Activated naive CD8-positive, alpha-beta T cell treated with anti-CD3 and anti-CD28 coated beads, Interleukin-2, amount 10 ng/mL, durations not matched to agents 7 days and 5 days (primary cell): ENCODE measurements at places on chromosomes 3 and 15. TPM values are rescaled to one million over a fixed set of nuclear protein-coding genes. Genes with fewer than 3 reads are reported as not detected.

Gene GOLGA8G
- not detected for total RNA-seq

Gene SOX14
- not detected for total RNA-seq

Gene LRRK1
- 0.97 TPM for total RNA-seq

Gene CCDC39
- not detected for total RNA-seq

Gene CHRFAM7A
- total RNA-seq: 1.9 TPM

Gene DISP2
- total RNA-seq: 1.5 TPM

Gene JAGN1
- 31.5 TPM for total RNA-seq

GRCh38 chr3:172270557-172271166 lies 177.6 kb downstream of the GHSR start:
- DNase-seq: no peak
- no peaks in the 10 kb centered on the region for H3K27me3 ChIP-seq
- H3K4me3 ChIP-seq: no peak overlapping the region
- no peaks in the 10 kb centered on the region for H3K4me1 ChIP-seq
- no peak overlapping the region for H3K27ac ChIP-seq

DNA sequence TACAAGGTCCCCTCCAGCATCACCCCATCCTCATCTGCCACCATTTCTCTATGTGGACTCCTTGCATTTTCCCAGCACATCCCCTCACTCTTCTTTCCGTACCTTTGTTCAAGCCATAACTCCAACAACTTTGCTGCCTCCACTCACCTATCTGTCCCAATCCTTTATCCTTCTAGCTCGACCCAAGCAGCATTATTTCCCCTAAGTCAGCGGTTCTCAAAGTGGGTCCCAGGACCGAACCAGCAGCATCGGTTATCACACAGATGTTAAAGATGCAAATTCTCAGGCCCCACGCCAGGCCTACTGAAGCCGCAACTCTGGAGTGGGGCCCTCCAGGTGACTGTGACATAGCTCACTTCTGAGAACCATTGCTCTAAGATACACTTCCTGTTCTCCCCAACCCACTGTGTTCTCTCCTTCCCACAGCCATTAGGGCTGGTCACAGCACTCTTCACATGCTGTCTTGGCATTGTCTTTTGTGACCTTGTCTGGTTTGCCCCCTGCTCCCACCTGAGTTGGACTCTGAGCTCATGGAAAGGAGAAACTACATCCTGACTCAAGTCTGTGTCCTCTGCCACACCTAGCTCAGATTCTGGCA lies 56.2 kb downstream of the AAGAB start:
- no peak for DNase-seq
- peak overlapping the region; percentile 14 for H3K27ac ChIP-seq
- no peak overlapping the region for H3K4me3 ChIP-seq

DNA sequence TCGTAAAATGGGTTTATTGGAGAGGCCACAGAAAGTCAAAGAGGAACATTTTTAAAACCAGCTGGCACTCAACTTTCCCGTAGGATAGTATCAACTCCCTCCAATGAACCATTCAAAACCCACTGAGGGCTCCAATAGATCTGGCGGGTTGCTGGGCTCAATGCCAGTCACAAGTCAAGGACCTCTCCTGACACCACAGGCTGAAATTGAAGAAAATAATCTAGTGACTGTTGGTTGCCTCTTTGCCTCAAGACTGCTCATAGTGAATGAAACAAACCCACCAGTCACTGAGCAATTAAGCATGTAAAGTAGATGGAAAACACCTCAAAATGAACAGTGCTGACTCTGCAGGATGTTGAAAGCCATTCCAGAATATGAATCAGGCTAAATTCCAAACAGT lies 500.6 kb upstream of the AGTR1 start:
- no peak for DNase-seq
- no peak overlapping the region for H3K27ac ChIP-seq
- no peak overlapping the region for H3K4me3 ChIP-seq
- no peaks in the 10 kb centered on the region for H3K27me3 ChIP-seq

DNA sequence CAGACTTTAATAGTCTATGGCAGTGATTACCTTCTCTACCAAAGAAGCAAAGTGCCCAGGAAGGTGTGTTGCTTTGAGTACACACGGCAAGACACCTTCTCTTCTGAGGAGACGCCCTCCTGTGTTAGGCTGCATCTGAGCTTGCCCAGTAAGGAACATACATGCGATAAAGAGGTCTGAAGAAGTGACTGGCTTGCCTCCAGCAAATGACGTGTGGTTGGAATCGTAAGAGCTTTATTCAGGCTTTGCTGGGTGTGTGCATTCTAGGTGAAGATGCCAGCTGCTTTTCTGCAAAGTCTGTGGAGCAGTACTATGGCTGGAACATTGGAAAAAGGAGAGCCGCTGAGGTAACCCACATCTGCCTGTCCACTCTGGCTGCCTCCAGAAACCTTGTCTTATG lies 22.4 kb downstream of the MAP6D1 start:
- H3K4me3 ChIP-seq: no peak overlapping the region
- H3K36me3 ChIP-seq: peaks cover 35% of the 10 kb centered on the region
- no peaks in the 10 kb centered on the region for H3K27me3 ChIP-seq
- no peaks in the 10 kb centered on the region for H3K4me1 ChIP-seq

- peaks cover 3% of the 10 kb centered on the region for H3K36me3 ChIP-seq
- H3K27me3 ChIP-seq: no peaks in the 10 kb centered on the region
- H3K4me1 ChIP-seq: peaks cover 30% of the 10 kb centered on the region
- DNase-seq: no peak
Measured at GRCh38 chr15:76979331-76979925, 15.5 kb upstream of the PSTPIP1 start.

DNA sequence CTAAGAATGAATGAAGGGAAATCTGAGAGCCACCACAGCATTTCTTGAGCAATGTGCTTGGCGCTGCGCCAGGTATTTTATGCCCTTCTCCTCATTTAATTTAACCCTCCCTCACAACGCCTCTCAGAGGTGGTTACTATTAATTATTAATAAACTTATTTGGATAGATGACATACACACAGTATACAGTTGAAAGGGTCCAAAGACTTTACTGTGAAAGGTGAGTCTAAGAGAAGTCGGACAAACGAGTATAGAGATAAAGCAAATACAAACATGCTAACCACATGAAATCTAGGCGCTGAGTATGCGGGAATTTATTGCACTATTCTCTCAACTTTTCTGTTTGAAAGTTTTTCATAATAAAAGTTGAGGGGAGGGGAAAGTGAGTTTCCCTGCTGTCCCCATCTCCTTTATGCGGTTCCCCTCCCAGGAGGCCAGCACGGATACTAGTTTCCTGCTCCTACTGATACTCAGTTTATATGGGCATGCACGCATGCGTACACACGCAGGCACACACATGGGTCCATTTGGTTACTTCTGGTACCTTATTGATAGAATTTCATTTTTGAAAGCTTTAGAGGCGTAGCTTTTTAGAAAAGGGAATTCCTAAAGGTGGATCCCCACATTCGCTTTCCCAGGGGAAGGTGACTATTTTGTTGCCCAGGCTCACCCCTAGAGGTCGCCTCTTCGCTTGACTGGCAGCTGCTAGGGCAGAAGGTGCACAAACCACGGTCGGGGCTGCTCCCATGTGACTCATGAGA lies 28.5 kb upstream of the KCTD6 start:
- peaks cover 15% of the 10 kb centered on the region for H3K27me3 ChIP-seq
- DNase-seq: peak; percentile 57
- no peak overlapping the region for H3K27ac ChIP-seq
- H3K4me1 ChIP-seq: peaks cover 9% of the 10 kb centered on the region
- peak overlapping the region; percentile 47 for H3K4me3 ChIP-seq

DNA sequence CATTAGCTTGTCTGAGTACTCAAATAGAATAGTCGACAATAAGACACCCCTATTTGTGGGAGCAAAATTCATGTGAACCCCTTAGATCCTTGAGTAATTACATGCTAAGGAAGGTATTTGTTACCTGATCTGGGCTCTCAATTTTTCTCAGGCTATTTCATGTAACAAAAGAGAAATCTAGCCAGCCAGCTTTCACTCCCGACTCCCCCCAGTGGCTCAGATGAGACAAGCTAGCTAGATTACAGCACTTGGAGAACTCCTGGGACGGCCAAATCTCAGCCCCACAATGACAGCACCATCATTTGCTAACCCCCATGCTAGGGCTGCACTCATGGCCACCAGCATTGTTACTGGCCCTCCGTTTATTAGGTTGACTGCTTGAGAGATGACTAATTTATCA lies 41.3 kb downstream of the GLDN start:
- no peak overlapping the region for H3K27ac ChIP-seq
- no peak for DNase-seq
- no peak overlapping the region for H3K4me3 ChIP-seq
- H3K4me1 ChIP-seq: peaks cover 2% of the 10 kb centered on the region
- peaks cover 18% of the 10 kb centered on the region for H3K27me3 ChIP-seq

- H3K36me3 ChIP-seq: no peaks in the 10 kb centered on the region
- no peak overlapping the region for H3K4me3 ChIP-seq
Measured at GRCh38 chr3:67901681-67902080, 247.3 kb upstream of the SUCLG2 start.

- H3K36me3 ChIP-seq: peaks cover 80% of the 10 kb centered on the region
- H3K4me3 ChIP-seq: no peak overlapping the region
- no peak overlapping the region for H3K27ac ChIP-seq
- no peak for DNase-seq
Measured at GRCh38 chr3:111589303-111590142, 5.6 kb downstream of the ZBED2 start.

GRCh38 chr15:84740691-84741090 lies 7.7 kb upstream of the ZNF592 start:
- peaks cover 27% of the 10 kb centered on the region for H3K4me1 ChIP-seq
- H3K4me3 ChIP-seq: no peak overlapping the region
- no peaks in the 10 kb centered on the region for H3K27me3 ChIP-seq
- no peak for DNase-seq
- H3K36me3 ChIP-seq: peaks cover 4% of the 10 kb centered on the region

DNA sequence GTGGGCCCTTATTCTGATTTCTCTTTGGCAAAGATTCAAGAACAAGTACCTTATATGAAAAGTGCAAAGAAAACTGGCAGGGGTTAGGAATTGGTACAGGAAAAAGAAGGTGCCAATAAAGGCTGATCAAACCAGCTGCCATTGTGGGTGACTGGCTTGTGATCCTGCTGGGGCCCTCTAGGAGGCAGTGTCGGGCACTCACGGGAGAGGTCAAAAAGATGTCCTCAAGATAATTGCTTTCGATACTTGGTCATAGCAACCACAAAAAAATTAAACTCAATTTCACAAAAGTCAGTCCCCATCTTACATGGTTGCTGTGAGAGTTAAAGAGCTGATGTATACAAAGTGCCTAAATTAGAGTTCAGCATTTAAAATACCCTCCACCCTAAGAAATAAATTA lies 31.0 kb upstream of the CAV3 start:
- H3K27ac ChIP-seq: no peak overlapping the region
- H3K36me3 ChIP-seq: no peaks in the 10 kb centered on the region
- peaks cover 3% of the 10 kb centered on the region for H3K27me3 ChIP-seq
- DNase-seq: no peak

GRCh38 chr3:26236531-26236930 lies 386.0 kb upstream of the LRRC3B start:
- DNase-seq: no peak
- H3K36me3 ChIP-seq: no peaks in the 10 kb centered on the region
- H3K4me1 ChIP-seq: no peaks in the 10 kb centered on the region

DNA sequence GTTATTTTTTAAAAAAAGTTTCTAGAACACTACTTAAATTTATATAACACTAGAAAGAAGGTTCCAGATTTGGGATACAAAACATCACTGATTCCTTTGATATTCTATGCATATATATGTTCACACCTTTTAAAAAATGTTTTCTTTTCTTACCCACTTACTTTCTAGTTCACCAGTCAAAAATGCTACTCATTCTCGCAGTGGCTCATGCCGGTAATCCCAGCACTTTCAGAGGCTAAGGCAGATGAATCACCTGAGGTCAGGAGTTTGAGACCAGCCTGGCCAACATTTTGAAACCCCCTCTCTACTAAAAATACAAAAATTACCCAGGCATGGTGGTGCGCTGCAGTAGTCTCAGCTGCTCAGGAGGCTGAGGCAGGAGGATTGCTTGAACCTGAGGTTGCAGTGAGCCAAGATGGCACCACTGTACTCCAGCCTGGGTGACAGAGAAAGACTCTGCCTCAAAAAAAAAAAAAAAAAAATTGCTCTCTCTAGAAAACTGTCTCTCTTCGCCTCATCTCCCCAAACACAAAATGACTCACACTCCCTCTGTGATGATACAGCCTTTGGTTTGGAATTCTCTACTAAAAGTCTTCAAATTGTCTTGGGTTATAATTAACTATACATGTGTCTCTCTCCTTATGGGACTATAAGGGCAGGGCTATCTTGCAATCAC lies 52.6 kb upstream of the TGFBR2 start:
- no peaks in the 10 kb centered on the region for H3K27me3 ChIP-seq
- no peak for DNase-seq
- no peaks in the 10 kb centered on the region for H3K4me1 ChIP-seq
- no peaks in the 10 kb centered on the region for H3K36me3 ChIP-seq
- no peak overlapping the region for H3K27ac ChIP-seq
